NCI-H1417 (cell line): ENCODE measurements at places on chromosomes 2 and 18.

DNA sequence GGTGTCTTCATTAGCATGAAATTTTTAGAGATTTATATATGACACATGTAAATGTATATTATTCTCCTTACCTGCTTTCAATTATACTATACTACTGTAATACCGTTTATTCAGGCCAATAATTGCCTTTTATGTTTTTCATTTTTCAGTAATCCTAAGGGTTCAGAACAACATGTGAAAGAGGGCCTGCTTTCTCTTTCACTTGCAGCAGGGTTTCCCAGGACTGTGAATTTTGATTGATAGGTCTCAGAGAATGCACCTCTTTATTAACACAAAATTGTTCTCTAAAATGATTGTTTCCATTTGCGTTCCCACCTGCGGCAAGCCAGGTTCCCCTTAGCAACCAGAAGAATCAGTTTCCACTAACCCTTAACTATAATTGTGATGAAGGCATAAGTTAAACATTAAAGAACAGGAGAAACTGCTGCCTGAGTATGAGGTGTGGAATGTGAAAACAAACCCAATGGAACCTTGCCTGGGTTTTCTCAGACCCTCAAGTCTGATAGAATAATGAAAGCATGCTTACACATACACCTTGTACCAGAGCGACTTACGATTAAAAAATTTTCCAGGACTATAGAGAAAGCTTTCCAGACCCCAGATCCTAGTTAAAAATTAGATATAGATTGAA, 1591.2 kb upstream of the LRRTM1 start:
- DNase-seq: no peak

GRCh38 chr2:28506112-28506910, 10.5 kb downstream of the PLB1 start:
- no peak for DNase-seq

DNA sequence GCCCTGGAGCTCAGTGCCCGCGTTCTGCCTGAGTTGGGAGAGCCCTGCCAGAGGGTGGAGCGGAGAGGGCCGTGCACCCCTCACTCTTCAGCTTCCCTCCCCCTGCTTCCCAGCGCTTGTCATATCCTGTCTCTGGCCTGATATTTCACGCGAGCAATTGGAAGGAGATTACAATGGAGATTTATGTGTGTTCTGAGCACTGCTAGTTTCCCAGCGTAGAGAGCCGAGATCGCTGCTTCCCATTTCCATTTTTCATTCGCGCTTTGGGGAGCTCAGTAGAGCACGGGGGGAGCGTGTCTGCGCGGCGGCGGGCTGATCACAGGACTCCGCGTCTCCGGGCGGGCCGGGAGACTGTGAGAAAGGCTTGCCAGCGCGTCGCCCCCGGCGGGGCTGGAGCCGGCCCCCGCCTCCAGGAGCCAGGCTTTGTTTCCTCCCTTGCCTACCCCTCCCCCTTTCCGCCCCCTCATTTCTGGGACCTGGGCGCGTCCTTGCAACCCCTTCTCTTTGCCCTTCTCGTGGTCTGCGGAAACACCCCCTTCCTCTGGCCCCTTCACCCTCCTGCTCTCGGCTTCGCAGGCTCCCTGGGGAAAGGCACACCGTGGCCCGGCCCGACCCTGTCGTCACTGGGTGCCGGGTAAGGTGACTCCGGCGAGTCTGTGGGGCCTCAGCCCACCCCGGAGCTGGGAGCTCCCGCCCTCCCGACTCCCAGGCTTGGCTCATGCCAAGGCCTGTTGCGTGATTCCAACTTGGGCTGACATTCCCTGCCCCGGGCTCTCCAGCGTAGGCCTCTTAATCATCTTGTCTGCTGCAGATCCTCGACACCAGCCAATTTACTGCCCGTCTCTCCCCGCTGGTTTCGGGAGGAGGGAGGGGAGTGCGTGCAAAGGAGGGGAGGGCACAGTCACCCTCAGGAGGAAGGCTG, 5.8 kb downstream of the DLX2 start:
- DNase-seq: no peak

GRCh38 chr2:190626641-190627210, 22.2 kb upstream of the NAB1 start:
- peak; percentile 8 for DNase-seq

- DNase-seq: no peak
Observed at GRCh38 chr2:54259413-54260240, 3.6 kb upstream of the TSPYL6 start.

GRCh38 chr2:166158546-166158945, 30.7 kb upstream of the SCN1A start:
- DNase-seq: no peak

GRCh38 chr2:187986390-187987105, 305.1 kb upstream of the GULP1 start:
- DNase-seq: no peak

DNA sequence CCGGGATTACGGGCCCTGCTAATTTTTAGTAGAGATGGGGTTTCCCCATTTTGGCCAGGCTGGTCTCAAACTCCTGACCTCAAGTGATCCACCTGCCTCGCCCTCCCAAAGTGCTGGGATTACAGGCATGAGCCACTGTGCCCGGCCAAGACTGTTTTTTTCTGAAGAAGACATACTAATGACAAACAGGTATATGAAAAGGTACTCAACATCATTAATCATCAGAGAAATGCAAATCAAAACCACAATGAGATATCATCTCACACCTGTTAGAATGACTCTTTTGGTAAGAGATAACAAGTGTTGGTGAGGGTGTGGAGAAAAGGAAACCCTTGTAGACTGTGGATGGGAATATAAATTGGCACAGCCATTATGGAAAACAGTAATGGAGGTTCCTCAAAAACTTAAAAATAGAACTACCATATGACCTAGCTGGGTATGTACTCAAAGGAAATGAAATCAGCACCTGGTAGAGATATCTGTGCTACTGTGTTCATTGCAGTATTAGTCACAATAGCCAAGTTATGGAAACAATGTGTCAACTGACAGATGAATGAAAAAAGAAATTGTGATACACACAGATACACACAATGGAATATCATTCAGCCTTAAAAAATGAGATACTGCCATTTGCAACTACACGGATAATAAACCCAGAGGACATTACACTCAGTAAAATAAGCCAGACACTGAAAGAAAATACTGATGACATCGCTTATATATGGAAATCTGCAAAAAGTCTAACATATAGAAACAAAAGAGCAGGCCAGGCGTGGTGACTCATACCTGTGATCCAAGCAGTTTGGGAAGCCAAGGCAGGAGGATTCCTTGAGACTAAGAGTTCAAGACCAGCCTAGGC, 20.8 kb downstream of the SOS1 start:
- no peak for DNase-seq

GRCh38 chr2:151409601-151410484, at the start of gene RIF1:
Gene RIF1 (plus strand): TSS chr2:151409902. CDS start chr2:151410424, 522 bp downstream.
- DNase-seq: peak; percentile 94

DNA sequence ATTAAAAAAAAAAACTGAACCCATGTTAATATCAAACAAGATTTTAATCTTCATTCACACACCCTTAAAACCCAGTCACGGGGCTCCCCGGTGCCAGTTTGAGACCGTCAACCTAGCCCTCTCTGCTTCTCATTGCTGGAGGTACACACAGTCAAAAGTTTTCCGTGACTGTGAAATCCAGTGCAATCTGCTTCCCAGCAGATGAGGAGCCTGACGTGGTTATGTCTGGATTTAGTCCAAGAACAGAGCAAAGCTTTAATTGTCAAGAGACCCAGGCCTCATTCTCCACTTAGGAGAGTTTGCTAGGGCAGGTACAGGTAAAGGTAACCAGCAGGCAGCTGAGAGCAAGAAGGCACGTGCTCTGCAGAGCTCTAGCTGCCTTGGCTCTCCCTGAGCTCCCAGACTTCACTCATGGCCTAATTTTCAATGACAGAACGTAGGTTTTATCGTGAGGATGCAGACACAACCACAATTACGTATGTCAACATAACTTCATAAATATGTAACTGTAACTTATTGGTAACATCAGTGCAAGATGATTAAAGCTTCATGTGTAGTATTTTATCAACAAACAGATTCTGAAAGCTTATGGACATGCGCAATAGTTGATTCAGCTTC, 56.3 kb downstream of the SLC16A14 start:
- no peak for DNase-seq

GRCh38 chr18:77042583-77042982, 90.0 kb downstream of the MBP start:
- DNase-seq: no peak

DNA sequence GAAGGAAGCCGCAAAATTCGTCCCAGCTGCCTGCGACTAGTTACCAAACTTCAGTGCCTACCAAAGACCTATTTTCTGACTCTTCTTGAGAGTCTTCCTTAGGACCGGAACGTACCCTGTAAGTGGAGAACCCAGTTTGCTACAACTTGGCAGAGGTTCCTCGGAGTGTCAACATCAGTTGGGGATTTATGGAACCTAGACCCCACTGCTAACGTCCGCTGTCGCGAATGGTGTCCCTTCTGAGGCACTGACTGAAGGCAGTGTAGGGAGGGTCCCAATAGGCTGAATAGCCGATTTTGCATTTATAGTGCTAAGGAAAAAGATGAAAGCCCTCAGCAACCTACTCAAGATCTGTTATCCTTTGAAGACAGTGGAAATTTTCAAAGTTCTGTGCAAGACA, 568 bp upstream of the STK17B start:
- no peak for DNase-seq
